ENCODE measurements at places on chromosomes 13 and 19.

- DNase-seq = no peak
Observed at GRCh38 chr19:31903979-31904378, 441.4 kb upstream of the ZNF507 start.

DNA sequence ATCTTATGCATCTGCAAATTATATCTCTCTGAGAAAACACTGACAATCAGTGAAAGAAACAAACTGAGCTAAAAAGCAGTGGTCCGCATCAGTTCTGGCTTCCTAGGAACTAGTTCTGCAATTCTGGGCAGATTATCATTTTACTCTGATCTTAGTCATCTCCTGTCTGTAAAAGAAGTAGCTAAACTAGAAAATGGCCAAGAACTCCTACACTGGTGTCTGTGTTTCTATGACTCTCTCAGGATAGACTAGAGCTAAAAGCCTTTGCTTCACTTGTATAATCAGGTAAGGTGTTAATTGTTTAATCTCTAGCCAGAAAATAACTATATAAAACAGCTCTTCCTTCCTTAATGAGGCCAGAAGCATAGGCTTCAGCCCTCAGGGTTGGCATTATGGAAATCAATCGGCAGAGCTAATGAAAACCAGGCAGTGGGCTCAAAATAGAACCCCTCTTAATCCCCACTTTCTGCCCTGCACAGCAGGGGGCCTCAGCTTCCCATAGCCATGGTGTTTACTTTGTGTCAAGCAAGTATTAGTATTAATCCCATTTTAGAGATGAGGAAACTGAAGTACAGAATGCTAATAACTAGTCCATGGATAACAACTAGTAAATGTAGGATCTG, 459.2 kb downstream of the FGF14 start:
- DNase-seq = no peak

DNA sequence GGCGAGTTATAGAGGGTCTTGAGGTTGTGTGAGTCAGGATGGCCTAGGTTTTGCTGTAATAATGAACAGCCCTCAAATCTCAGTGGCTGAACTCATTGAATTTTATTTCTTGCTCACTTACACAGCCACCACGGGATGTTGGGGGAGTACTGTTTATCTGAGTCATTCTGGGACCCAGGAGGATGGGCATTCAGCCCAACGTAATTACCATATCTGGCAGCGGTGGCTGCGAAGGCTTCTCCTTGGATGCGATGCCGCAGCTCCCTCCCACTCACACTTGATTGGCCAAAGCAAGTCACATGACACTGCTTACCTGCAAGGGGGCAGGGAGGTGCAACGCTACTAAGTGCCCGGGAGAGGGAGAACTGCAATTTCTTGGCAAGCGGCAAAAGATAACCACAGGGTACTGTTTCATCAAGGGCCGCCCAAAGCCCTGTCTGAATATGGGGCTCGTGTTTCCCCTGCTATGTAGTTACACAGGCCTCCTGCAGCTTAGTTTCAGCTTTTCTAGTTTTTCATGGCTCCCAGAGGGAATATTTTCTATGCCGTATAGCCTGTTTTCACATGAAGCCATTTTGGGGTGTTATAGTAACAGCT, 19.9 kb downstream of the ZSWIM9 start:
- no peak for DNase-seq

- no peak for DNase-seq
Observed at GRCh38 chr19:58275564-58275963, 3.2 kb upstream of the ZNF8 start.

DNA sequence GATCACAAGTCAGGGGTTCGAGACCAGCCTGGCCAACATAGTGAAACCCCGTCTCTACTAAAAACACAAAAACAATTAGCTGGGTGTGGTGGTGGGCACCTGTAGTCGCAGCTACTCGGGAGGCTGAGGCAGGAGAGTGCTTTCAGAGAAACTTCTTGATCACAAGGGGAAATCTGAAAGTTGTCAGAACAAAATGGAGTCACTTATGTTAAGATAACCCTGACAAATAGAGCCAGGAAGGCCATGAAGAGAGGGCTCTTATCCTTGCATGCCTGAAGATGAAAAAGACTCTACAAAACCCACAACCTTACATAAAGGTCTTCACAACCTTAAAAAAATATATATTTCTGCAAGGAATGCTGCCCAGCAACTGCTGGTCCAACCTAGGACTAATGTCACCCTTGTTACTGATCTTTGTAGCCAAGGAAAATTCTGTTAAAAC, 1.2 kb downstream of the CARD8 start:
- DNase-seq = no peak

DNA sequence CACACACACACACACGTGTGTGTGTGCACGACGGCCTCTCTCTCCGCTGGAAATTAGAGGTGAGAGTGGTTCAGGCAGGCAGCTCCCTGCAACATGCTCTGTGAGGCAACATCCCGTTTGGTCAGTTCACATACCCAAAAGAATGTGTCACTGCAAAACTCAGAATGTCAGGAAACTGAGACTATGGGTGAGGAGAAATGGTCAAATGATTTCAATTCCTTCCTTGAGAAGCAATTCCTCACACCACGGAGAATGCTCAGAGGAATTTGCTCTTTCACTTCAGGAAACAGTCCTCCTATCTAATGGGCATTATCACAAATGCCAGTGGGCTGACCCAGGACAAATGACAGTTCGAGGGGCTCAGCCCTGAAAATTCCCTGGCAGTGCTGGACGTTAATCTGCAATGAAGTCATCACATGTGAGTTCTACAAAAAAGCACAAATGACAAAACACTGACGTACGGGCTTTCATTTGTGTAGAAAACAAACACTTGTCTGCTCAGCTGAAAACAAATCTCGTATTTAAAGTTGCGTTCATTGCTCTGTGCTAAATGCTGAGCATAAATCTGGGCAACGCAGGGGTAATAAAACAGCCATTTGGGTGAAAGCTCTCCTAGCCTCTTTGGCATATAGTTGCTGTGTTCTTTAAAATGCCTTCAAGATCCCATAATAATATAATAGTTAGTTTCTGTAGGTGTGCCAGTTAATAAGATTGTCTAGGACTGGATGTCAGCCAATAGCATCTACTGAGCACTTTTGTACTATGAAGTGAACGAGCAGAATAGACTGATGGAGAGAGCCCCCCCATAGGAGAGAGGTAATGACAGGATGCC, 18.6 kb upstream of the LATS2 start:
- no peak for DNase-seq

GRCh38 chr19:48817585-48818124, 6.8 kb upstream of the BCAT2 start:
- no peak for DNase-seq

DNA sequence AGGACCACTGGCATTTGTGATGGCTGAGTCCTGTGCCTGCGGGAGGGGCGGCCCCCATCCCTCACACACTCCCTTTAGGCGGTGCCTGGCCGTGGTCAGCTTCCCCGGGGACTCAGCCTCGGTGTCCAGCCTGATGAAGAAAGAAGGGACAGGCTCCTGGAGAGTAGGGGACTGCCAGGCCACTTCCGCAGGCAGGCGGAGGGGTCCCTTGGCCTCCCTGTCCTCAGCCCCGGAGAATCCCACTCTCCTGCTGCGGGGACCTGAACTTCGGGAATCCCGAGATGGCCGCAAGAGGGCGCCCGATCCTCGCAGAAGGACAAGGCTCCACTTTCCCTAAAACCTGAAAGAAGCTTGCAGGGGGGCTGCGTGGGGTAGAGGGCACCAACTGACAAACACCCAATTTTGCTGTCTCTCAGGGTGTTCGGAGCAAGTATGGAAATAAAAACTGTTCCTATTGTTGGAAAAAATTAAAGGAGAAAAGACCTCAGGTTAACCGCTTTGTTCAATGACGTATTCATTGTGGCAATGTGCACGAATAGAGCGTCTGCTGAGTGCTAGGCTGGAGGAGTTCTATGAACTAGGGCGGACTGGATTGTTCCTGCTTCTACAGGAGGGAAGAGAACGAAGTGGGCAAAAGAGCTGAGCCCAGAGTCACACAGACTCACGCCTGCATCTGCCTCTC, 297.3 kb downstream of the ZNF536 start:
- DNase-seq = peak; percentile 46

- DNase-seq = no peak
Observed at GRCh38 chr13:73299787-73300186, 241.0 kb downstream of the KLF5 start.

DNA sequence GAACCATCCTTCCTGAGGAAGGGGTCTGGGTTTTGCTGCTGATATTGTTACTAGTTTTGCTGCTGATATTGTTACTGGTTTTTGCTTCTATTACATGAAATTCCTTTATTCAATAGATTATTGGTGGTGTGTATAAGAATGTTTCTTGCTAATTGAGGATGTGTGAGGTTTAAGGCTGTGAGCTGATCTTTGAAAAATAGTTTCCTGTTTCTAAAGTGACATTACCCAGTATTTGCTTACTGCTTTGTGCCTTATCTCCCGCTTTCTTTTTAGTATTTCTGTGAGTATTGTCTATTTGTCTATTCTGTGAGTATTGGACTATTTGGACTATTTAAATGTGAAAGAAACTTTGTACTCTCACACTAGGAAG, 38.2 kb upstream of the C1QTNF9 start:
- no peak for DNase-seq

GRCh38 chr13:77339408-77339807, 12.5 kb upstream of the MYCBP2 start:
- no peak for DNase-seq

- no peak for DNase-seq
Observed at GRCh38 chr19:42512130-42512636, 16.1 kb downstream of the CEACAM1 start.

- DNase-seq = no peak
Observed at GRCh38 chr13:102487330-102487729, 85.5 kb upstream of the FGF14 start.

DNA sequence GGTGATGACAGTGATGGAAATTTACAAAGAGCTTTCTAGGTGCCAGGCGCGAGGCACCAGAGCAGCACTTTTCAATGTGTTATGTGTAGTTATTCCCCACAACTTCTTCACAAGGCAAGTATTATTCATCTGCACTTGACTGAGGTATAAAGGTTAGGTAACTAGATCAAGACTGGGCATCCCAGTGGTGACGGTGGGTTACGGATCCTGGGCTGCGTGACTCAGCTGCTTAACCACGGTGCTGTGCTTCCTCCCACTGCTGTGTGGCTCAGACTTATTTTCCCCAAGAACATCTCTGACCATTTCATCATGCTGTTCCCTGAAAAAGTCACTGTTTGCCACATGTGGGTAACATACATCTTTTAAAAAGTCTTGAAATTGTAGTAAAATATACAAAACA, 19.3 kb downstream of the EDDM13 start:
- DNase-seq = no peak

DNA sequence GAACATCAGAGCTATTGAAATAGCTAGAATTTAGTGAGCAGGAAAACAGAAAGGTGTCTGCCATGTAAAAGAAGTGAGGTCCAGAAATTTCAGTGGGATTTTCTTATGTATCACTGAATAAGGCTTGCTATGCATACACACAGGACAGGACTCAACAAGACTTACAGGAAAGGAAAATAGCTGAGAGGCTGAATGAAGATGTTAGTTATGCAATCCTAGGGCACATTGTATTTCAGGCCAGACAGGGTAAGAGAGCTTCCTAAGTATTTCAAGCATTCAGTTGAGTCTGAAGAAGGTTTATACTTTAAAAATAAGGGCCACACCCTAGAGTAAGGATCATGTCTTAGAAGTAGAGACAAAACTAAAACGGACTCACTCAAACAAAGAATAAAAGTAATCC, 419.9 kb upstream of the PRR20A start:
- DNase-seq = no peak

DNA sequence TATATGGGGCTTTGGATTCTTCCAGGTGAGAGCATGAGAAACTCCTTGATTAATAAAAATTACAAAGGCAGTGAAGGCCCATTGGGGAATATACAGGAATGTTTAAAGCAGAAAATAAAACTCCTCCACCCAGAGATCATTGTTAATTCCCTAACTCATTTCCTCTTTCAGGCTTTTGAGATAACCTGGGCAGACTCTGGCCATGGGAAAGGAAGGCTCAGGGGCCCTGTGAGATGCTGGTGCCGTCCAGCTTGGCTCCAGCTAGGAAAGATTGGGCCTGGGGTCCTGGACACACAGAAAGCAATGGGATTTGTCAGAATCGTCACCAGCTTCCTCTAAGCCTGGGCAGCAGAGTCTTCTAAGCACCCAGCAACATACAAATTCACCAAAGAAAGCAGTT, 36.8 kb upstream of the SPATA13 start:
- DNase-seq = no peak

DNA sequence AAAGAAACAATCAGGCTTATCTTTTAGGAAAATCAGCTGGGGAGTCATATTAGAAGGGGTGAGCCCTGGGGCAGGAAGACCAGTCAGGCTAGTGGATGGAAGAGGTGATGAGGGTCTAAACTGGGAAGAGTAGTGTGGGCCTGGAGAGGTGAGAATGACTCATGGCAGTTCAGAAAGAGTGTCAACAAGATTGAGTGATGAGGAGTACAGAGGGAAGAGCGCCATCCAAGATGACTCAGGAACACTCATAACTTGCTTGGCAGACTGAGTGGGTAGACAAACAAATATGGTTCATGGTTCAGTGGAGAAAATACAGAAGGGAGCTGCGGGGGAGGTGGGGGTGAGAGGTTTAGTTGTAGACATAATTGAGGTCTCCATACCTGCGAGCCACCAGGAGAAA, 17.3 kb upstream of the CLDN10 start:
- no peak for DNase-seq

DNA sequence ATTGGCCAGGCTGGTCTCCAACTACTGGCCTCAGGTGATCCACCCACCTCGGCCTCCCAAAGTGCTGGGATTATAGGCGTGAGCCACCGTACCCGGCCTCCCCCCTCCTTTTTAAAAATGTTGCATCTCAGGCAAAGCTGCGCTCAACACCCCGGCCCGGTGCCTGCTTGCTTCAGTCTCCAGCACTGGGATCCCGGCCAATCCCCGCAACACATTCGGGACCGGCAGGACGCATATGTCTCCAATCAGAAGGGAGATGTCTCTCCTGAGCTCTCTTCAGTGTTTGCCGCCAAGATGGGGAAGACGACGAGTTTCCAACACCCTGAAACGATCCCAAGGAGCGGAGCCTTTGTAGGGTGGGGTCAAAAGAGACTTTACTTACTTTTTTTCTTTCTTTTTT, 16.1 kb downstream of the GNG7 start:
- peak; percentile 44 for DNase-seq

DNA sequence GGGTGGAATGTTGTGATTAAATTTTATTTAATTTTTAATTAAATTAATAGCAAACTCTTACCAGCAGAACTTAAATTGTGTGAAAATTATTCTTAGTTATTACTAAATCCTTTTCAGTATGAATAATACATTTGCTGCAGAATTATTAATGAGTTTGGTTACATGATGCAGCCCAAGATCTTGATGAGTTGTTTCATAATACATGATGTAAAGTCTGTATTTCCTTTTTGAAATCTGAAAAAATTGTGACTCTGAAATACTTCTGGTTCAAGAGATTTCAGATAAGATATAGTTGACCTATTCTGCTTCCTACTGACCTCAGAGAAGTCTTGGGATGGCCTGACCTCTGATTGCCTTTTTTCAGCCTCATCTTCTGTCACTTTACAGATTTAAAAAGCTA, 11.1 kb downstream of the SAE1 start:
- no peak for DNase-seq

- no peak for DNase-seq
Observed at GRCh38 chr19:9058905-9059667, 27.8 kb upstream of the OR1M1 start.

All from hypothalamus (tissue), 51 donors.